ENCODE measurements at places on chromosomes 1 and 21.
A peak's percentile ranks its signal among the peaks of the same experiment; 100 is the strongest.

- DNase-seq, result no peak
Observed at GRCh38 chr1:66154394-66154793, 361.7 kb downstream of the PDE4B start.

- no peak for DNase-seq
Observed at GRCh38 chr1:72845381-72845780, 563.0 kb upstream of the NEGR1 start.

DNA sequence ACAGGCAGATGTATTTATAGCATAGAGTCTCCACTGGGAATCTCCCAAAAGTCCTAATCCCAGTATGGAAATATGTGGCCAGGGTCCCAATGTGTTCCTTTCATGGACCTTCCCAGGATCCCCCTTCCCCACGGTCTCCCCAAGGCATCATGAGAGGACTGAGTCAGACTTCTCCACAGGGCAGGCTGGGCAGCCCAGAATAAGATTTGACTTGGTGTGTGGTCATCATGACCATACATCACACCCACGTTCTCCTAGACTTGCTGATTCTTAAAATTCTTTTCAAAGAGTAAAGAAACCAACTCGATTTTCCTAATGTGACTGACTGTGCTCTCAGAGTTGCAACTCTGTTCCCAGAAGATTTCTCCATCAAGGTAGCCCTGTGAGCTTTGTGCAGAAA is 93.9 kb upstream of the CD34 start:
- peak; percentile 32 for DNase-seq

- DNase-seq, result peak; percentile 54
Observed at GRCh38 chr1:43452789-43453441, 816 bp downstream of the HYI start.

GRCh38 chr1:87370544-87370943 is 41.9 kb downstream of the LMO4 start:
- DNase-seq, result no peak

- DNase-seq, result peak; percentile 42
Observed at GRCh38 chr1:53552146-53552861, 93.1 kb downstream of the DMRTB1 start.

DNA sequence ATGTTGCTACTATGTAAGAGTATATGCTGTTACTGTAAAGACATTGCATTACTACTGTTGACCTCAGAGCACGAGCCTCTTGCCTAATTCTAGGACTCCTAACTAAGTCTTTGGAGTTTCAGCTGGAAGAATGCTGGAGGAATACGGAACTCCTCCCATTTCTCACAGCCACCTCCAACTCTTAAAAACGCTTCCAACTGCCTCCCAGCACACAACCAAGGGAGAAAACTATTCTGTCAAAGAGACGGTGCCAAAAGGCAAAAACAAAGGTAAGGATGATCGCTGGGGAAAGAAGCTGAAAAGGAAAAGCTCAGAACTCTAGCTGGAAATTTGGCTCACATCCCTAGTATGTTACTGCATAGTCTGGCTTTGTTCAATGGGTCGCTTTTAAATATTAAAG is at the start of gene FMO2:
FMO2 (plus strand) TSS at position 210 of the 400 bp plus-strand sequence. CDS start 414 bp downstream, outside the sequence.
- DNase-seq, result peak; percentile 46

DNA sequence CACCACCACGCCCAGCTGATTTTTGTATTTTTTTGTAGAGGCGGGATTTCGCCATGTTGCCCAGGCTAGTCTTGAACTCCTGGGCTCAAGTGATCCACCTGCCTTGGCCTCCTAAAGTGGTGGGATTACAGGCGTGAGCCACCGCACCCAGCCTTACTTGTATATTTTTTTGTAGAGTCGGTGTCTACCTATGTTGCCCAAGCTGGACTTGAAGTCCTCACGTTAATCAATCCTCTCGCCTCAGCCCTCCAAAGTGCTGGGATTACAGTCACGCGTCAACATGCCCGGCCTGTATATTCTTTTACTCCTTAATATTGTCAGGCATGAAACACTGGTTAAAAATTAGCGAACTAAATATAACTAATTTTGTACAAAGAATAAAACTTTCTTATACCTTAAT is 5.5 kb upstream of the TOMM20 start:
- no peak for DNase-seq

GRCh38 chr1:7267493-7267892 is 482.2 kb downstream of the CAMTA1 start:
- no peak for DNase-seq

GRCh38 chr1:117658676-117659075 is 52.8 kb downstream of the TENT5C start:
- DNase-seq, result no peak

DNA sequence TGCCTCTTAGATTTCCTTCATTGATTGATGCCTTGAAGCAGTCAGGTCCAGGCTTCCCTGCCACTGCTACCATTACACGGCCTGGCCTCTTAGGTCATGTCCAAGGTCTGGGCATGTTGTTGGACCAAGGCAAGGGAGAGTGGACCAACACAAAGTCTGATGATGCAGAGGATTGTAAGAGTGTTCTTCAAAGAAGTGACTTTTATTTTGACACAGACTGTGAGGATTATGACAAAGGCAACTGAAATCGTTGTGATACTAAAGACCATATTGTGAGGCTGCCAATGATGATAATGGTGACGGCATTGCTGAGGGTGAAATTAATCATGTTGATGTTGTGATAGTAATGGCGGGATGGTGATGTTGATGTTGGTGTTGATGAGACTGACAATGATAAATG is 149.5 kb downstream of the GRIK3 start:
- DNase-seq, result no peak

DNA sequence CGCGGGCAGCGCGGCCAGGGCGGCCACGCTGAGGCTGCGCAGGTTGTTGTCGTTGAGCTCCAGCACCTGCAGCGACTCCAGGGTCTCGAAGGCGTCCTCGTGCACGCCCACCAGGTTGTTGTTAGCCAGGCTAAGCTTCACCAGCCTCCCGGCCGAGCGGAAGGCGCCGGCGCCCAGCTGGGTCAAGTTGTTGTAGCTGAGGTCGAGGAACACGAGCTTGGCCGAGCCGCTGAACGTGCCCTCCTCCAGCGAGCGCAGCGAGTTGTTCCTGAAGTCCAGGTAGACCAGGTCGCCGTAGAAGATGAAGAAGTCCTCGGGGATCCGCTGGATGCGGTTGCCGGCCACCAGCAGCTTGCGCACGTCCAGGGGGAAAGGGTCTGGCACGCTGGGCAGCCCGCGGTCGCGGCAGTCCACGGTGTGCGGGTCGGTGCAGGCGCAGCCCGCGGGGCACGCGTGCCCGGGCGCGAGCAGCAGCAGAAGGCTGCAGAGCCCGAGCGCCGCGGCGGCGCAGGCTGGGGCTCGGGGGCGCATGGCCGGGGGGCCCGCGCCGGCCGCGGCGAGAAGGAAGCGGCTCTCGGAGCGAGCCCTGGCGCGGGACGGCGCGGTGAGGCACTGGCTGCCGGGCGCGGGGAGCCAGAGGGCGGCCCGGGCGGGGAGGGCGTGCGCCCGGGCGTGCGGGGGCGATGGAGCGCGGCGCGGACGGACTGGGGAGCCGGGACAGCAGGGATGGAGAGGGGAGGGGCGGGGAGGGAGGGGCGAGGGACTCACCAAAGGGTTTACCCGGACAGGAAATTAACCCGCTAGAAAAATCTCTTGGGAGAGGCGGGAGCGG is 524 bp downstream of the LRRC38 start:
- no peak for DNase-seq

DNA sequence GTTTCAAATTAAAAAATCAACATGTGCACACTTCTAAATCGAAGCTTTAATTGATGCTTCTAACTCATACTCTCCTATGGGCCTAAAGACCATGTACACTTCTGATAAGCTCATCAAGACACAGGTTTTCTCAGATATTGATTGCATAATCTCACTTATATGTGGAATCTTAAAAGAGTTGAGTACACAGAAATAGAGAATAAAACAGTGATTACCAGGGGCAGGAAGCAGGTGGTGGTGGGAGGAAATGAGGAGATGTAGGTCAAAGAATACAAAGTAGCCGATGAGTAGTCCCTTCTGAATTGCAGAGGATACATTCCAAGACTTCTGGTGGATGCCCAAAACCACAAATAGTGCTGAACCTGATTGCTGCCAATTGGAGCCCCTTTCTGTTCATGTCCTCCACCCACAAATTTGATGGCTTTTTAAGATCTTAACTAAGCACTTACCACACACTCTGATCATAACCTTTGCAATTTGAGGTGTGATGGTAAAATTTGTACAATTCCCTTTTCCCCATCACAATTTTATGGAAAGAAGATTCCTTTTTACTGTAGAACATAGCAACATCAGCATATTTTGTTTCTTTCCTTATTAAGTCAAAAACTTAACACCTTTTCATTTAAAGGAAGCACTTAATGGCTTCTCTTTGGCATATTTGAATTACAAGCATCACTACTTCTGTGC is 3.3 kb upstream of the CD1B start:
- no peak for DNase-seq

- DNase-seq, result no peak
Observed at GRCh38 chr1:236983818-236984217, 20.4 kb downstream of the MT1HL1 start.

GRCh38 chr1:204973449-204973848 is 69.6 kb upstream of the CNTN2 start:
- DNase-seq, result no peak

GRCh38 chr1:51847294-51847920 is 31.1 kb downstream of the NRDC start:
- DNase-seq, result no peak

- no peak for DNase-seq
Observed at GRCh38 chr1:67855961-67856360, 22.7 kb upstream of the GNG12 start.

GRCh38 chr1:187443939-187444338 is 615.2 kb downstream of the PLA2G4A start:
- DNase-seq, result no peak

DNA sequence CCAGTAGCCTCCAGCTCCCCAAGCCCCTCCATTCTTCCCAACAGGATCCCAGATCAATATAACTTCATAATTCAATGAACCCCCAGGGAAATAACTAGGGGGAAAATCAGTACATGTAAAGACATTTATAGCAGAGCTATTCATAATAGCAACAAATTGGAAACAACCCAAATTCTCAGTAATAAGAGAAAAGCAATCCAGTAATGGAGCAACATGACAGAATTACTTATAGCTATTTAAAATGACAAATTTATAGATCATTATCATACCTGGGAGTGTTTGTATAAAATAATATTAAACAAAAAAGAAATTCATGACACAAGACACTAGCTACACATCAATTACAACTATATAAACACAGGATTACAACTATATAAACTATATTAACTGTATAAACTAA is 20.2 kb downstream of the PLEKHA6 start:
- no peak for DNase-seq
